ENCODE measurements at places on chromosomes 7 and 10.

DNA sequence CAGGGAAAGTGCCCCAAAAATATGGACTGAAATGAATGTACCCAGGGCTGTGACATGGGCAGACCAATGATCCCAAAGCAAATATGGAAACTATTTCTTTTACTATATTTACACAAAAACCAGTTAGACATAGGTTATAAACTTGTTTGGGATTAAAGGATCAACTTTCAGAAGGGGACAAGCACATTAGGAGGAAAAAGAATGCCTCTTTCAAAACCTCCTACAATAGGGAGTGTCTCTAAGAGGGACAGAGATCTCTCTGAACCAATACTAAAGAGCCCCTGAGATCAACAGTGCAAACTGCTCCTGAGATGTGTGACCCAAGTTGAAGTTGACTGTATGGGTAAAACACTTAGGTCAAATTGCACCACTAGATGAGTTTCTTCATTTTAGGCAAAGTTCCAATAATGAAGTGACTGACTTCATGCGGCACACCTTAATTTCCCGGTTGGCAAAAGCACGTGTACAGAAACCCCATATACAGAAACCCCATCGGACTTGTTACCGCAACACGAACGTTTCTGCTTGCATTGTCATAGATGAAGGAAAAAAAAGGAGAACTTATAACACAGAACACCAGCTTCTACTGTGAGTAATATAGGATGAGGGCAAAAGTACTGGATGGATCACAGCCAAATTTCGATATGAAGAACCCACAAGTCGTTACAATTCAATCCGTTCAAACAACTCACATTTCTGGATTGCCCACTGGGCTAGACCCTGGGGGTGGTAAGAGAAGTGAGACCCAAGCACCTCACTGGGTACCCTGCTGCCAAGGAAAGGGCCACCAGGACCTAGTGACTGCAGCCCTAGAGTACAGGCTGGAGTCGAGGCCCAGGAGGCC, 4.3 kb downstream of the SVIL start:
- DNase-seq: no peak

DNA sequence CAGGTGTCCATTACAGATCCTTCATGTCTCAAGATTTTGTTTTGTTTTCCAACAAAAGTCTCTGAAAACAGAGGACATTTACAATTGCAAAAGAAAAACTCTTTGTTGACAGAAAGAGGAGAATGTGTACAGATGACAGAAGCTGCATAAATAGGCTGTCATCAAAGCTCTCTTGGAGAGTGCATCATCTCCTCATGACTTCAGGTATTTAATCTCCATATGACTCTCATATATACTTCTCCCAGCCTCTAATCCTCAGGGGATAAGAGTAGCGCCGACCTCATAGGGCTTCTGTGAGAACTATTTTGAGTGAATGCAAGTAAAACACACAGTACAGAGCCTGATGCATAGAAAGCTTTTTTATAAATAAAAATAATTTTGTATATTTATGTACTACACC, 48.1 kb upstream of the SEPTIN7 start:
- DNase-seq: no peak

DNA sequence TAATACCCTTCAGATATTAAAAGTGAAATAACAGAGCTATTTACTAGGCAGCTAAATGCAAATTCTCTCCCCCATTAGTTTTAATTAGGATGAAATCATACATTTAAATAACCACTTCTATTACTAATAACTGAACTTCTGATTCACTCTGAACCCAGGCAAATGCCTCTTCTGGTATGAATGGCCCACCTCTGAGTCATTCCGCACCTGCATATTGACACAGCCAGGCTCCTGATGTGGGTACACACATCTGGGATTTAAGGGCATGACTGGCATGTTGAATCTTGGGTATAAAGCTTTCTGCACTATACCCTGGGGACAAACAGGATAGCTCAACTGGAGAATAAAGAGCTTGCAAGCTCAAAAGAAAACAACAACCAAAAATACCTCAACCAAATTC, 140.9 kb downstream of the AUTS2 start:
- DNase-seq: no peak

GRCh38 chr7:106891548-106892410, 26.7 kb downstream of the PIK3CG start:
- DNase-seq: no peak

DNA sequence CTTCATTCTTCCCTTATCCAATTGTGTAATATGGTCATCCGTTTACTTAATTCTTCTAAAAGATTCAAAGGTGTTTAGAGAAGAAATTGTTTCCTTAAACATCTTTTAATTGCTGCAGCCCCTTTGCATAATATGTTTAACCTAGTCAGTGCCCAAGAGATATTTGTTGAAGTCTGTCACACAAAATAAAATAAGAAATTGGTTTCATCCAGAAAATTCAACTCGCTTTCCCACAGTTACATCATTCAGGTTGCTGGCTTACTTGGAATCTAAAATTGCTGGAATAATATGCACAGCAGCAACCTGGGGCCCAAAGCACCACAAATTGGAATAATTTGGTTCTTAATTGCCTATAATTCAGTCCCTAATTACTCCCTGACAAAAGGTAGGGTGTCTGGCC, 155.1 kb upstream of the ETV1 start:
- no peak for DNase-seq

GRCh38 chr7:47327698-47328391, 254.1 kb downstream of the TNS3 start:
- DNase-seq: peak; percentile 56

GRCh38 chr10:79346012-79346340, 1.3 kb upstream of the PPIF start:
- DNase-seq: no peak

DNA sequence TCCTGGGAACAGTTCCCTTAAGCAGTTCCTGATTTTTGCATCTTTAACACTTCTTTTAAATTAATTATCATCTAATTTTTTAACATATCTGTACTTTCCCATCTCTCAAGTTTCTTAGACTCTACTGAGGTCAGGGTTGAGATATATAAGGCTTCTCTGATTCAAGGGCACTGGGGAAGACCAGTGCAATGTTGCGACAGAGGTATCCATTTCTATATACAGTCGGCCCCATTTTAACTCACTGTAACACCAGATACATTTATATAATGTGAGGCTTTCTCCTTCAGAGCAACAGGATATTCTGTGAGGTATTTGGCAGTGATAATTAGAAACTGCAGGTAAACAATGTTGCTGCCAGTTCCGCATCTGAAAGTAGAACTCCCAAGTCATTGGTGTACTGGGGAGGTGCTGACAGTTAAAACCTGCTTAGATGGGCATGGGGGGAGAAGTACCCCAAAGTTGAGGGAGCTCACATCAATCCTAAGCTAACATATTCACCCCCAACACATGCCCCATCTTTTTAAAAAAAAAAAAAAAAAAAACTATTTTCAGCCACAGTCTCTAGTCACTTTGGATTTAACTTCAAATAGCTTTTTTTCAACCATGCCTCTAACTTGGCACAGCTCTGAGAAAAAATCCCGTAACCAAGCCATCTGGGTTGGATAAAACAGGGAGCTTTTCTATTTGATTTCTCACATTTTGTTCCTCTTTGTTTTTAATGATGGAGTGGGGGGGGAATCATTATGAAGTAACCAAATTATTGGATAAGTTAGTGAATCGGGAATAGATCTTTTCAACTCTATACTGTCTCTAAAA, 62.9 kb downstream of the REEP3 start:
- no peak for DNase-seq

DNA sequence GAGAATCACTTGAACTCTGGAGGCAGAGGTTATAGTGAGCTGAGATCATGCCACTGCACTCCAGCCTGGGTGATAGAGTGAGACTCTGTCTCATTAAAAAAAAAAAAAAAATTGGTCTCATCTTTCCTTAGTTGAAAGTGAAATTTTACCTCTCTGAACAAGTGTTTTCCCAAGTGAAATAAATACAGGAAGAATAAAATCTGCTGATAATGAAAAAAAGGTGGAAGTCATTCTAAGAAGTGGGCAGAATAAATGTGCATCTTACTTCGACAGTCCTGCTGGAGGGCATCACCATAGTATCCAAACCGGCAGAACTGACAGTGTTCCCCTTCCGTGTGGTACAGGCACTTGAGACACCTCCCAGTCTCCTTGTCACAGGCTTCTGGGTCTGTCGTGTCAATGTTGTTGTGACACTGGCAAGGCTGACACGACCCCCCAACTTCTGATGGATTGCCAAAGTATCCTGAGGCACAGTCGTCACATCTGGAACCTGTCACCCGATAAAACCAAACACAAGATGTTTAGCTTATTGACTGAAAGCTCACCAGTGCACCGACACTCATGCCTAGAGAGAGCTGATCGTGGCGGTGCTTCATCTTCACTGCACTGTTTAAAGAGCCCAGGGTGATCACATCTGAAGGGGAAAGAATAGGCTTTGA, 49.6 kb downstream of the LAMB1 start:
- DNase-seq: no peak

GRCh38 chr7:2632733-2633537, 1.1 kb downstream of the TTYH3 start:
- DNase-seq: no peak

DNA sequence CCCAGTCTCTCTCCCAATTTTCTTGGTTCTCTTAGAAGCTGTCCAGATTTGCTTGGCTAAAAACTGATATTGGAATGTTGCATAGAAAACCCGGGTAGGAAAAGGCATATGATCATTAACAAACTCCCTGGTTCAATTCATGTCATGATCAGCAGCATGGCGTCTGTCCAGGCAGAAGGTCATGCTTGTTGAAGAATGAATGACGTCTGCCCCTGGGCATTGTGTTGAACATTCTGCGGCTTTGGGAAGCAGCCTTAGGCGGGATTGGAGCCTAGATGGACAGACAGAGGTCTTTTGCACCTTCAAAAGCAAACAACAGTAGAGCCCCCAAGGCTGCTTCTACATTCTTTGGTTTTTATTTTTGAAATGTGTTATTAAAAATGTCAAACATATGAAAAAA, 7.7 kb upstream of the MINDY3 start:
- DNase-seq: no peak

- no peak for DNase-seq
Observed at GRCh38 chr7:19210893-19211413, 65.7 kb upstream of the FERD3L start.

DNA sequence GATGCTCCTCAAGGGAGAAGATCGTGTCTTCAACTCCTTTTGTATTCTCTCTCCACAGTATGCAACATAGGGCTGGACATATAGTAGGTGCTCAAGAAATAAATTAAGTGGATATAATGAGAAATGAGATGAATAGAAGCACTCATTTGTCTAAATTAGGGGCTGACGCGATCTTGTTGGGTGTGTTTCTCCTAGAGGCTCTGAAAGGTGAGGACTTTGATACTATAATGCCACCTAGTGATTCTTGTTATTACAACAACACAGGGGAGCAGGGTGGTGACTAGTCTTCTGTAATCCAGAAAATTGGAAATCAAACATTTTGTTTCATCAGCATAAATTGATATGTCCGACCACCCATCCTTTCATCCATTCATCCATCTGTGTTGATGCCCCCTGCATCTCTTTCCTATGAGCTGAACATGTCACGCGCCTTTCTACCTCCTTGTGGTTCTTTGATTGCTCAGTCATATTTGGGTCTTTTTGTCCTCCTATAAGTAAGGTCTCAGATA, 3.5 kb upstream of the CFAP58 start:
- DNase-seq: no peak

DNA sequence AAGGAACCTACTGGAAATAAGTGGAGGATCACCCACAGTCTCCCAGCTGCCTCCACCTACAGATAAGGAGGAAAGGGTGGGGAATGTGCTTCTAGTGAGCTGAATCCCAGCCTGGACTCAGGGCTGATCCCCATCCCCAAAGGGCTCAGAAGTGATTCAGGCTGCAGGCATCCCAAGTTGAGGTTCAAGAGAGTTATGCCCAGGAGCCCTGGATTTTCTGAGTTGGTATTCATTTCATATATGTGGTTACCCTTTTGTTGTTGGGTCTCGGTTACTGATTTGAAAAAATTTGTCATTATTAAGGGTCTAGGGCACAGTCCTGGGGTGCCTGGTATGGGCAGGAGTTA, 30.0 kb upstream of the SRGN start:
- DNase-seq: no peak

GRCh38 chr7:100486753-100487446, 3.2 kb downstream of the NYAP1 start:
- DNase-seq: no peak

DNA sequence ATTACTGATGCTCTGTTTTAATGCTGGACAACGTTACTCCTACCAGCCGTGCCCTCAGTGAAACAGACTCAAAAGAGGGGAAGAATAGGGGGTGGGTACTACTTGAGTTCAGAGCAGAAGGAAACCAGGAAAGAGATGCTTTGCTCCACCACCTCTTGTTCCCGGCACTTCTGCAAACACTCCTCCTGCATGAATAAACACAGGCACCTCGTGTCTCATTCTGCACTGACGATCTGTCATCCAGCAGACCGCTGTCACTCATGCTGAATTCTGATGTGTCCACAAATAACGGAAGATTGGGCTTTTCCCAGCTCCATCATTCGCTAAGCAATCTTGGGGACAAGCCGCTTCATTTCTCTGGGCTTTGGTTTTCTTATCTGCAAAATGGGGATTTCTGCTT, 26.7 kb downstream of the YWHAG start:
- no peak for DNase-seq

DNA sequence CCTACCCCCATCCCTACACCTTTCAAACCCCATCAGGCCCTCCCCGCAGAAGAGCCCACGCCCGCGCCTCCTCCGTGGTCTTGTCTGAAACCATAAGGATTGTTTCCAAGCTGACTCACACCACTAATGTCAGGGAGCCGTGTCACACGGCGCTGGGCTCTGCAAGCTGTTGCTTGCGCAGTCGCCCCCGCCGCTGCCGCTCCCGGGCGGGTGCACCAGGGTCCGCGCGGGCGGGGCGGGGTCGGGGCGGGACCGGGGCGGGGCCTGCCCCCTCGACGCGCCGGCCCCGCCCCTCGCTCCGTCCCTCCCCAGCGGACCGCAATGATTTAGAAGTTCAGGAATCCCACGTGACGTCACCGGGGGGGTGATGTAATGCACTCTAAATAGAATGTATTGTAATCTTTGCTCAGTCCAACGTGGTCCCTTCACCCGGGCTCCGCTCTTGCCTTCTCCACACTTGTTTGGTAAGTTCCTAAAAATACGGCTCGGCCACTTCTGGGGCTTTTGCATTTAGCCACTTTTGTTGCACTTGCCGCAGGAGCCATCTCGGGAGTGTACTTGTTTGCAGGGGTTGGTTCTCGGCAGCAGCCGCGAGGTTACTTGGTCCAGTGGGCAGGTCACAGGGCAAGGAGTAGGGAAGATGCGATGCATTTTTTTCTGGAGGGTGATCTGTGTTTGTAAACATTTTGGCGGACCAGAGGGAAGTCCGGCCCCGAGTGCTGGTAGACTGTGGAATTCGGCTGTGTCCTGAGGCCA, 3.2 kb upstream of the CREB5 start:
- peak; percentile 83 for DNase-seq

- no peak for DNase-seq
Observed at GRCh38 chr10:84176351-84176750, 2.8 kb downstream of the GPR15LG start.

- DNase-seq: no peak
Observed at GRCh38 chr10:51602326-51602725, 97.1 kb downstream of the CSTF2T start.

All from mesothelial cell of epicardium (in vitro differentiated cells).